ENCODE measurements at places on chromosomes 11 and 22.

- no peak for DNase-seq
These were observed 156.8 kb downstream of the WNT11 start for GRCh38 chr11:76049511-76049910.

GRCh38 chr11:112363527-112363926, 102.9 kb upstream of the PLET1 start:
- DNase-seq, result no peak

DNA sequence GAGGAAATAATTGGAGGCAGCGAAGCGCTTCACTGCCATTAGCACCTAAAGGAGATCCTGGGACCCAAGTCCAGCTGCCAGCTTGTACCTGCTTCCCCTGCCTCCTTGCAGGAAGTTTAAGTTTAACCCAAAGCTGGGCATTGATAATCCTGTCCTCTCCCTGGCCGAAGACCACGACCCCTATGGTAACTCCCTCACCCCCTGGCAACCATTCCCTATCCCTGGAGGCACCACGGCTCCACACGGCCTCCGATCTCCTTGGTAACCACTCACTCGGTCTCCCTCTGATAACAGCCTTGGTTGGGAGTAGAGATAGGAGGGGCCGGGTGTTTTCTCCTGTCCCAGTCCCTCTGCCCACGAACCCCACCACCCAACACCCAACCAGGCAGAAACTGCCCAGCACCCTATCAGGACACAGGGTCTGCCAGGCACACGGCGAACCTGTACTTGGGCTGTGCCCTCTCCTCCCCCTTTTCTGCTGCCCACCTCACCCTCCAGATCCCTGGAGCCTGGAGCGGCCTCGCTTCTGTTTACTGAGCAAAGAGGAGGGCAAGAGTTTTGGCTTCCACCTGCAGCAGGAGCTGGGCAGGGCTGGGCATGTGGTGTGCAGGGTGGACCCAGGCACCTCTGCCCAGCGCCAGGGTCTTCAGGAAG, 833 bp downstream of the NHERF4 start:
- DNase-seq, result no peak

GRCh38 chr11:78112582-78113275, 26.7 kb downstream of the ALG8 start:
- no peak for DNase-seq

DNA sequence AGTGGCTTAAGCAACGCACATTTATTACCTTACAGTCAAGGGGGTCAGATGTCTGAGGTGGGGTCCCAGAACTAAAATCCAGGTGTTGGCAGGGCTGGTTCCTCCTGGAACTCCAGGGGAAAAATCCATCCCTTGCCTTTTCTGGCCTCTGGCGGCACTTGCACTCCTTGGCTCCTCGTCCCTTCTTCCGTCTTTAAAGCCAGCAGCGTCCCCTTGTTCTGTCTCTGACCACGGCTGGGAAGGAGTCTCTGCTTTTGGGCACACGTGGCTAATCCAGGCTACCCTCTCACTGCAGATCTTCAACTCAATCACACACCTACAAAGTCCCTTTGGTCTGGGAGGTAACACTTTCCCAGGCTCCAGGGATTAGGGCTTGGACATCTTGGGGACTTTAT, 73.5 kb upstream of the WNT7B start:
- no peak for DNase-seq

- DNase-seq, result peak; percentile 64
These were observed 23.3 kb downstream of the ARL14EP start for GRCh38 chr11:30346068-30346688.

GRCh38 chr11:78539506-78539905, 35.2 kb downstream of the NARS2 start:
- no peak for DNase-seq

DNA sequence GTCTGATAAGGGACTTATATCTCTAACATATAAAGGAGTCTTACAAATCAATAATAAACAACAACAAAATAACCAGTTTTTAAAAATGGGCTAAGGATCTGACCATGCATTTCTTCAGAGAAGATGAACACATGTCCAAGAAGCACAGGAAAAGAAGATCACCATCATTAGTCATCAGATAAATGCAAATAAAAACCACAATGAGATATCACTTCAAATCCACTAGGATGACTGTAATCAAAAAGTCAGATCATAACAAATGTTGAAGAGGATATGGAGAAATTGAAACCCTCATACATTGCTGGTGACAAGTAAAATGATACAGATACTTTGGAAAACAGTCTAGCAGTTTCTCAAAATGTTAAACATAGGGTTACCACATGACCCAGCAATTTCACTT, 61.2 kb upstream of the MYOD1 start:
- DNase-seq, result no peak

GRCh38 chr11:101862391-101863233, 52.2 kb upstream of the CEP126 start:
- DNase-seq, result no peak

DNA sequence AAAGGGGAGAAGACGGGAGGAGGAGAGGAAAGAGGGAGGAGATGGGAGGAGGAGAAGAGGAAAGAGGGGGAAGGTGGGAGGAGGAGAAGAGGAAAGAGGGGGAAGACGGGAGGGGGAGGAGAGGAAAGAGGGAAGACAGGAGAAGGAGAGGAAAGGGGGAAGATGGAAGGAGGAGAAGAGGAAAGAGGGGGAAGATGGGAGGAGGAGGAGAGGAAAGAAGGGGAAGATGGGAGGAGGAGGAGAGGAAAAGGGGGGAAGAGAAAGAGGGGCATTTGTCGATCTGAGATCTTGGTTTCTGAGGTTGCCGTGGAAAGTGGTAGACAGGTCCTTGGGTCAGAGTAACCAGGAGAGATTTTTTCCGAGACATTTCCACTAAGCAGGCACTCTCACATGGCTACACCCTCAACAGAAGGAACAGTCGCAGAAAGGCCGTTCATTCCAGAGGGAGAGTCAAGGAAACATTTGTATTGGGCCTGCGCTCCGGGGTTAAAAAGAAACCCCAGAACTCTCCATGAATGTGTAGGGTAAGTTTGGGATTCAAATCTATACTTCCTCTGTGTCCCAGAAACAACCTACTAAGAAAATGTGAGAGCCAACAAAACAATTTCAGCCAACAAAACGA, 39.8 kb upstream of the CARS1 start:
- DNase-seq, result no peak

DNA sequence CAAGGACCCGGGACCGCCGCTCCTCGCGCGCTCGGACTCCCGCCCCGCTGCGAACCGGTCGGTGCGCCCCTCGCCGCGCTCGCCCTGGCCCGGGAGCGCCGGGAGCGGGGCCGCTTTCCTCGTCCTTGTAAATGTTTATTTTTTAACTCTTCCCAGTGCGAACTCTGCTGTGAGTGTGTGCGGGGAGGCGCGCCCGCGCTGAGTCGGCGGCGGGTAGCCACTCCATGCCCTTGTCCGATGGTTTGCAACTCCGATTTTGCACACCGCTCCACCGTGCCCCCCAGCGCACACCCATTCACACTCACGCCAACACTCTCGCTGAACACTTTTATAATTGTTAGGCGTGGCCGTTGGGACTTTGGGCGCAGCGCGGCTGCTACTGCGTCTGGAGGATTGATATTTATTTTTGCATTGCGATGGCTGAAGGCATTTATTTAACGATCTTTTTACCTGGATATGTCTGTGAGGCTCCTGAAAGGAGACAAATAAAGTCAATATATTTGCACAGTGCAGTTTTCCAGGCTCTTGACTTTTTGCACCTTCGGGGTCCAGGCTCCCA, 1.0 kb downstream of the C11orf96 start:
- no peak for DNase-seq

GRCh38 chr11:98507208-98507607, 513.5 kb upstream of the CNTN5 start:
- no peak for DNase-seq

DNA sequence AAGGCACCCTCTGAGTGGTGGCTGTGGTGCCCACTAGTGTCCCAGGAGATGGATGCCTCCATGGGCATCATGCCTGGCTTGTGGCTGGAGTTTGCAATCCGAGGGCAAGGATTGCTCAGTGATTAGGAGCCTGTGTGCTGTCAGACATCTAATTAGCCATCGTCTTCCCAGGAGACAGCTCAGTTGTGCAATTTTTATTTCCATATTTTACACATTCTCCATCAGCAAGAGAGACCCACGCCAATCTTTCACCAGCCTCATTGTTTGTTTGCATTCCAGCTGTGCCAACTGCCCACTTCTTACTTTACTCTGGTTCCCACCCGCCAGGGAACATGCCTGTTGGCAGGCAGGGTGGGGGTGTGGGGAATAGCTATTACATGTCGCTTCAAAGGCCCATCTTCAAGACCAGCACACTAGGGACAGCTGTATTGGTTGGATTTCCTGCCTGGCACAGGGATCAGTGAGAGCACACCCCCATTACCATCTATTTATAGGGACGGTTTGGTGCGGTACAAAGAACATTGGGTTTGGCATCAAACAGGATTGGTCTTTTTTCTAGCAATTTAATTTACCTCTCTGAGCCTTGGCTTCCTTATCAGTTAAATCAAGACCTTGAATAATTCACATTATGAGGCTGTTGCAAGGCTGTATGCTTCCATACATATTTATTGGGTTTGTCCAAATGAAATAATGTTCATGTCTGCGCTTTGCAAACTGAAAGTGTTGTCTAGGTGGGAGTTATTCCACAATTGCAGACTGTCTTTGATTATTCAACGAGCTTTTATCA, 80.7 kb upstream of the NAV2 start:
- DNase-seq, result no peak

DNA sequence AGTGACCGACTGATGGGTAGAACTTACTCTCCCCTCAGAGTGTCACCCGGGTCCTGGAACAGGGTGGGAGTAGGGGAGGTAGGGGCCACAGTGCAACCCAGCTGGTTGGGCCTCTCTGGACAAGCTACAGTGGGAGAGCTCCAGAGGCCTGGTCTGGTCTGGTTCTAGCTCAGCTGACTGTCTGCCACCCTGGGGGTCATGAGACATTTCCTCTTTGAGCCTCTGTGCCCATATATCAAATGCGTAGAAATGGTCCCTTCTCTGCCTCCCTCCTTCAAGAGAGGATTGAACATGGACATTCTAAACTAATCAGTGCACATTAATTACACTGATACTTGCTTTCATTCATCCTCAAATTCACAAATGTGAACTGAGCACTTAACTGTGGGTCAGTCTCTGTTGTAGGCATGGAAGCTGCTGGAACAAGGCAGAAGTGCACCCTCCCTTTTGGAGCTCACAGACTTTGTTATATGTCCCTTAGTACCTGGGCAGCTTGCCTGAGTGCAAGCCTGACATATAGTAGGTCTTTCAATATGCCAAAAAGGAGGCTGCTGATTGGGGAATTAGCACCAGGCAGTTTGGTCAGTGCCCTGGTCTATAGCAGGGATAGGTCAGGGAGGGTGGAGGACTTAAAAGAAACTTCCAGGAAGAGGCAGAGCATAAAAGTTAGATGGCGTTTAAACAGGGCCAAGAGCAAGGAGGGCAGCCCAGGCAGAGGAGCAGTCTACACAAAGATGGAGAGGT, 25.7 kb downstream of the ARHGEF17 start:
- no peak for DNase-seq

- DNase-seq, result peak; percentile 89
These were observed 45.7 kb upstream of the DEFB108B start for GRCh38 chr11:71787098-71787823.

DNA sequence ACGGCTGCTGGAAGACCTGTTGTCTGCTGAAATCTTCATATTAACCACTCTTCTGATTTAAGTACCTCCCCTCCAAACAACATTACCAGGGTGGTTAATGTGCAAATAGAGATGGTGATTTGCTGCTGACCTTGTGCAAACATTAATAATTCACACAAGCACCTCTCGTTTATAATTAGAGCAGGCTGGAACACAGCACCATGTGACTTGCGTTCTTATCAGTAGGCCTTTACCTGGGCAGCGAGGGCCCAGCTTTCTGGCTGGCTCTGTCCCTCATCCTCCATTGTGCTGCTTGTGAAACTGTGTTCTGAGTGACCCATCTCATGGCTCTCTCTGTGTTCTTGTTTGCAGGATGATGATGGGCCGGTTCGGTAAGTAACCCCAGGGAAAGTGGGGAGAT, 41.0 kb upstream of the PARVG start:
- DNase-seq, result no peak

DNA sequence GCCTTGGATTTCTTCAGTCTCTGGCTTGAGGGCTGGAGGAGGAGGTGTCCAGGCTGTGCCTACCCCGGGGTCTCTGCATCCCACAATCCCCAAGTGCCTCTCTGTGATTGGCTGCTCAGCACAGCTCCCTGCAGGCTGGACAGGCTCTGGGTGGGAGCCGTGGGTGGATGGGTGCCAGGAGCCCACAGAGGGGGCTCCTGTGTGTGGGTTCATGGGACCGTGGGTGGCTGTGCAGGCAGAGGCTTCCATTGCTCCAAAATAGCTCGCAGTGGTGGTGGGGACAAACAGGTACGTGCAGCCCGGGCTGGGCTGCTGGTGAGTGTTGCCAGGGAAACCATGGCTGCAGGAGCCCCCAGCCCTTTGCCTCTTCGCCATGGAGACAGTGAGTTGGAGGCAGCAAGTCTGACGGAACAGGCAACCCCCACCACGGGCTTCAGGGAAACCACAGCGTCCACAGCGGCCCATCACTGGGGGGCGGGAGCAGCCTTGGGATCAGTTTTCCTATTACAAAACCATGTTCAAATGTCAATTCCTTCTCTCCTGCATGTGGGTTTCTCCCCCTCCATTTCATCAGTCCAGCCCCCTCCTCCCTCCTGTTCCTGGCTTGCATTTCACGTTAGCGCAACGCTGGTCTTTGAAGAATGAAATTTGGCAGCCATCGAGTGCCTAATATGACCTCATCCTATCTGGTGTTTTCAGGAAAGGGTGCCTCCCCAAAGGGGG, 155.2 kb downstream of the TRIM29 start:
- DNase-seq, result no peak

DNA sequence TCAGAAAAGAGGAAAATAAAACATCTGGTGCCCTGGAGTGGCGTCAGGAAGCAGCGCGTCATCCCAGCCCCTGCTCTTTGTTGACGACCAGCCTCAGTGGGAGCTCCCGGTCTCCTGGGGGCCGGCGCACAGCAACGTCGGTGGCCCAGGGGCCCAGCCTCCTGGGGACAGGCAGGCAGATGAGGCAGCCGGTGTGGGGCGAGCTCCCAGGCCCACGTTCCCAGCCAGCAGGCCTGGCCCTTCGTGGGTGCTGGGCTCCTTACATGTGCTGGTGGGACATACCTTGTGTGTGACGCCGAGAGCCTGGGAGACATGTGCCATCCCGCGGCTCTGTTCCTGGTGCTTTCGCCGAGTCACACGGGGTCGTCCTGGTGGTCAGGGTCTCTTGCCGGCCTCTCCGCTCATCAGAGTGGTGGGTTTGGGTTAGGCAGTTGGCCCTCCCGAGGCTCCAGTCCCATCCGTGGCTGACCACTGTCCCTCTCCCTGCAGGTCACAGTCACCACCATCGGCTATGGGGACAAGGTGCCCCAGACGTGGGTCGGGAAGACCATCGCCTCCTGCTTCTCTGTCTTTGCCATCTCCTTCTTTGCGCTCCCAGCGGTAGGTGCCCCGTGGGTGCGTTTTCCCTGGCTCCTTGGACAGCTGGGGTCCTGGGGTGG, 116.7 kb downstream of the KCNQ1OT1 start:
- no peak for DNase-seq

DNA sequence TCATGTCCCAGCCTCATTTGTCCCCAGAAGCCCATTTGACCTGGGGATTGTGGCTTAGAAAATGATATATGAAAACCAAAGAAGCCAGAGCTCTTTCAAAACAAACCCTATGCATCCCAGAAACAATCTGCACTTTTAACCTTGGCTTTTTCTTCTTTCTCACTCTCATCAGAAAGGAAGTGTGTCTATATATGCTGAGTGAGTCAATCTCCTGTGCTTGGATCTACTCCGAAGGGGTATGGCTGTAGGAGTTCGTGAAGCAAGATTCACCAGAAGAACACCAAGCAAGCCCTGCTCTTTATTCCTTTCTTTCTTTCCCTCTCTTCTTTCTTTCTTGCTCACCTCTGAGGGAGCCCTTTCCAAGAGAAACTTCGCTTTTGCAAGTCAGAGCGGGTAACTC, 636 bp downstream of the PAMR1 start:
- DNase-seq, result no peak
